GM20000 (cell line): ENCODE measurements at places on chromosomes 4 and X.

DNA sequence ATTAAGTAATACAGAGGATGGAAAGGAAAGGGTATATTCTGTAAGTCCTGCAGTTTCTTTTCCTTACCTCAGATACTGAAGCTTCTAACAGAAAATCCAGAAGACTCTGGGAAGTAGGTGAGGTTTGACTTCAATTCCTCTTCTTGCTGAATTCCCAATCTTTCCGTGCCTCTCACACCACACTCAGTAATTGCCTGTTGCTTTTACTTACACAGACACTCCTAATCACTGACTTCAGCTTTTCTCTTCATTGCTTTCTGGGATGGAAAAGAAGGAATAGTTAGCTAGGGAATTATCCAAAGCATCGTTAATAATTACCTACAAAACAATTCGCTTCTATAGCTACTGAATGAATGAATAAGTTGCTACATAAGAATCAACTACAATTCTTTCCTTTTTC lies 163.6 kb downstream of the FBXO8 start:
- no peak for DNase-seq

GRCh38 chr4:155675709-155676429 lies 9.2 kb downstream of the GUCY1A1 start:
- DNase-seq = peak; percentile 41

DNA sequence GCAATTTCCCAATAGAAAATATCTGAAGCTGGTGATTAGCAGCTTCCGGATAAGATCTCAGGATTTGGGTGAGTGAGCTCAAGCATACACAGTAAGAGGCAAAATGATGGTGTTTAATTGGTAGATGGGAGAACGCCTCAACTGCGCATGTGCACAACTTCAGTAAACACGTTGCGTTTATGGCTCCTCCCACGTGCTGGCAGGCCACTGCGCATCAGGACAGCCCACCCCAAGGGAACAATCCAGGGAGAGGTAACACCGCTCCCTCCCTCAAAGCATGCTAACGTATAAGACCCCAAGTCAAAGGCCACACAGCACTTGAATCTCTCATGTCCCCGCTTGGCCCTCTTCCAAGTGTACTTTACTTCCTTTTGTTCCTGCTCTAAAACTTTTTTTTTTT lies 10.3 kb upstream of the CENPU start:
- no peak for DNase-seq

DNA sequence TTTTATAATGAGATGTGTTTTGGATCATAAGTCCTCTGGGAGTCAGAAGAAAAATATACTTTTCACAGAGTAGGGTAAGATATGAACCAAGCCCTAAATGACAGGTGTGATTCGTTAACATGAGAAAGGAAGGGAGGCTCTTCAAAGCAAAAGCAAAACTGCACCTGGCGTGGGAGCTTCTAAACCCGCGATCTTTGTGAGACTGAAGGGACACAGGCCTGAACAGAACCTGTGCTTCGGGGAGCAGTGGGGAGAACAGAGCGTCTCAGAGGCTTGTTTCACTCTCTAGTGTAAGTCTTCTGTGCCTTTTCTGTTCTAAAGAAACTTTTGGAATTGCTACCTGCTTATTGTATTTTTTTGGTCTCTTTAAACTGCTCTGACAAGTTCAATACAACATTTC lies 30.2 kb upstream of the CYP4V2 start:
- peak; percentile 83 for DNase-seq

GRCh38 chr4:128517096-128517738 lies 229.6 kb upstream of the PGRMC2 start:
- DNase-seq = no peak

DNA sequence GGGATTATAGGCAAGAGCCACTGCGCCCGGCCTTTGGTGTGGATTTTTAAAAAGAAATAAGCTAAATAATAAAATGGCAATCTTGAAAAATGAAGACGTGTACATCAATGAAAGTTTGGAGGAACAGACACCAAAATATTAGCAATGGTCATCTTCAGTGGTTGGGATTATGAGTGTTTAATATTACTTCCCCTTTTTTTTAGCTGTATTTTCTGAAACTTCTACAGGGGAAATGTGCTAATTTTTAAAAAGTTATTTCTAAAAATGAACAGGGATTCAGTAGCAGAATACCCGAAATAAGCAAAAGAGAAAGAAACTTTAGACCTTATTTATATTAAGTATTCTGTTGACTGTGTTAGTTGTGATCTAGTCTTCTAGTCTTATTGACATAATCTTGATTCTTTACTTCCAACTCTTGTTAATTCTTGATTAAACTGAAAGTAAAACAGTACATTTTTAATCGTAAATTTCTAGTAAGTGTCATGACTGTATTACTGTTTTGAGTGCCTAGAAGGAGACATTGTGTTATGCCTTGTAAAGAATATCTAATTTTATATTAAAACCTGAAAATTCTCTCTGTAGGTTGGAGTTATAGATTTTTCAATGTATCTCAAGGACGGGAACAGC lies 51.3 kb downstream of the RUFY3 start:
- DNase-seq = peak; percentile 36

GRCh38 chr4:2082118-2082517 lies 23.0 kb downstream of the NAT8L start:
- peak; percentile 6 for DNase-seq

DNA sequence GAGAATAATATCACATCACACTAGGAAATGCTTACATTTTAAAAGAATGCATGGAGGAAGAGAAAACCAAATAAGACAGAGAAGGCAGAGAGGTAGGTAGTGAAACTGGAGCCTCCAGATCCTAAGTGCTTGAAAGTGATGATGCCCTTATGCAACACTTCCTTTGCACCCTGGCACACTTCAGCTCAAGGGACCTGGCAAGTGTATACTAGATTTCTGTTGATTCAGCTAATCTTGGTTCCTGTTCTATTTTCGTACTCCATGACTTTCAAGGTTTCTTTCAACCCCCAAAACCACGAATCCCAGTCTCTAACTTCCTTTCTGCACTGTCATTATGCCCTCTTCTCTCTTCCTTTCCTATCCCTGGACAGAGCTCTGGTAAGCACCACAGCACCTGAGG lies 36.9 kb upstream of the SH3KBP1 start:
- DNase-seq = no peak

DNA sequence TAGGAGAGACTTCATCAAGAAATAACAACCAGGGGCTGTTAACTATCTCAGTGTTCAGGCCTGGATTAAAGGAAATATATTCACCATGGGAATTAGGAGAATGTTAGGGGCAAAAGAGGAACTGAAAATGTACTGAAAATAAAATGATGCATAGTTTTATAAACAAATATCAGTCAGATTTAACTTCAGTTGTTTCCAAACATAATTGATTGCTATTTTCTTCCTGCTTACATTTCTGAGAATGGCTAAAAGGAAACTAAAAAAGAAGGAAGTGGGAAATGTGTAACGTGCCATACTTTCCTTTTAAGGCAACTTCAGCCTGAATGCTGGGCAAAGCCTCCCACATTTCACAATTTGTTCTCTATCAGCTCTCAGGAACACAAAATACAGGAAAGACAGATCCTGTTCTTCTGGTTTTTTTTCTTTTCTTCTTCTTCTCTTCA lies 178.1 kb downstream of the MAML3 start:
- DNase-seq = no peak

GRCh38 chrX:48595929-48596328 lies 1.4 kb upstream of the WDR13 start:
- DNase-seq = no peak

GRCh38 chrX:9884031-9884779 lies 83.0 kb upstream of the CLDN34 start:
- no peak for DNase-seq

- DNase-seq = no peak
Measured at GRCh38 chr4:14431155-14432134, 570.8 kb upstream of the CPEB2 start.

DNA sequence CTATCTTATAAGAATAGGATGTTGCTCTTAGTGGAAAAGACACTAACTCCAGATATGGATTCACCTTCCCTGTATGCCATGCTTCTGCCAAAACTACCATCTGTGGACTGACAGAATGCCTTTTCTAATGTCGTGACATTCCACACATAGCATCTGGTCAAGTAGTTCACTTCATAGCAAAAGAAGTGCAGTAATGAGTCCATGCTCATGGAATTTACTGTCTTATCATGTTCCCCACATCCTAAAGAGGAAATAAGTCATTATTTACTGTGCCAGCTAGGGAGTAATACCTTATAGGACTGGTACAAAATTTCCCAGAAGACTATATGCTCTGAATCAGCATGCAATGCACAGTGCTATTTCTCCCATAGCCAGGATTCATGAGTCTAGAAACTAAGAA lies 562.4 kb downstream of the TLL1 start:
- no peak for DNase-seq

GRCh38 chr4:102518703-102519131 lies 17.6 kb downstream of the NFKB1 start:
- no peak for DNase-seq

- DNase-seq = no peak
Measured at GRCh38 chr4:22595684-22596083, 79.8 kb upstream of the ADGRA3 start.

GRCh38 chrX:152886716-152887115 lies 11.2 kb upstream of the ZNF185 start:
- DNase-seq = no peak

- DNase-seq = no peak
Measured at GRCh38 chrX:19070555-19070994, 51.7 kb downstream of the ADGRG2 start.

- DNase-seq = no peak
Measured at GRCh38 chr4:138243369-138243768, 1.2 kb upstream of the SLC7A11 start.
